ENCODE measurements at places on chromosomes 1 and 21. TPM values are rescaled to one million over a fixed set of nuclear protein-coding genes. Genes with fewer than 3 reads are reported as not detected.

- no peak for DNase-seq
Observed at GRCh38 chr1:41454406-41454805, 30.1 kb downstream of the EDN2 start.

GRCh38 chr1:111795401-111795800 lies 39.7 kb downstream of the DDX20 start:
- no peak for DNase-seq

GRCh38 chr1:165828669-165829329 lies 1.4 kb downstream of the UCK2 start:
- peak; percentile 80 for DNase-seq

DNA sequence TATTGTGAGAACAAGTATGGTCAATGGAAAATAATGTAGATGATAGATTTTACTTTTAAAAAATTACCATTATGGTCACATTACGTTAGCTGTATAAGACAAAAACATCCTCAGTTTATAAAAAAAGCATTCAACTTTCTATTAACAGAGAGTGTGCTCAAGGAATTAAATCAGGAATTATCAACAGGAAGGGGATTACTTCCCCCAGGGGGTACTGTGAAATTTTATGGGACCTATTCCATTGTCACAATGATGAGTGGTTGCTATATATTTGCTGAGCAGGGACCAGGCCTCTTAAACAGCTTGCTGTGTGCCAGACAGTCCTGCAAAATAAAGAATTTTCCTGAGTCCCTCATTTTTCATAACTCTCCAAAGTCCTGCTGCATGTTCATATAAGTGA lies 21.2 kb downstream of the JAM2 start:
- no peak for DNase-seq

DNA sequence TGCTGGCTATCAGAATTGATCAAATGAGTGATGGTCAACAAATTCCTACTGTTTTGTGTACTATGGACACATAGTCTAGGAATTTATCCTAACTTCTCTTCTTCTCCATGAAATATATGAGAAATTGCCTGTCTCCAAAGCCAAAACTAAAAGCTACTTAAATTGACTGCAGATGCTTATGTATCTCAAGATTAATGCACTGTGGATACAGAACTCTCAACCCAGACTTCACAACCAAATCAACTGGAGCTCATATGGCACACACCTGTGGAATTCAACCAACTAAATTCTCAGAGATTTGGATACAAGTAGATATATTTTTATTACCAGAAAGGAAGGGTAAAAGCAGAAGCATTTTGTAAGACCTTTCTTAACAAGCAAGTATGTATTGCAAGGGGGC lies 566.1 kb downstream of the LTN1 start:
- DNase-seq = no peak

- DNase-seq = no peak
Observed at GRCh38 chr21:44952116-44952928, 12.5 kb downstream of the SLX9 start.

DNA sequence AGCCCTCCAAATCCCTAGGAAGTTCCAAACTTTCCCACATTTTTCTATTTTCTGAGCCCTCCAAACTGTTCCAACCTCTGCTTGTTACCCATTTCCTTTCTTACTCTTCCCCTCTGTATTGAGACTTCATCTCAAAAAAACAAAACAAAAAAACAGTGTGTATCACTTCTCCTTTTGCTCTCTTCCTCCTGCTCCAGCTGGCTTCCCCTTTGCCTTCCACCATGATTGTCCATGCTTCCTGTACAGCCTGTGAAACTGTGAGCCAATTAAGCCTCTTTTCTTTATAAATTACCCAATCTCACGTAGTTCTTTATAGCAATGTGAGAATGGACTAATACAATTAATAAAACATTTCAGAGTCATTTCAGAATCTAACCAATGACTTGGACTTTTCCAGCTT lies 69.6 kb upstream of the KRTAP19-8 start:
- peak; percentile 56 for DNase-seq

DNA sequence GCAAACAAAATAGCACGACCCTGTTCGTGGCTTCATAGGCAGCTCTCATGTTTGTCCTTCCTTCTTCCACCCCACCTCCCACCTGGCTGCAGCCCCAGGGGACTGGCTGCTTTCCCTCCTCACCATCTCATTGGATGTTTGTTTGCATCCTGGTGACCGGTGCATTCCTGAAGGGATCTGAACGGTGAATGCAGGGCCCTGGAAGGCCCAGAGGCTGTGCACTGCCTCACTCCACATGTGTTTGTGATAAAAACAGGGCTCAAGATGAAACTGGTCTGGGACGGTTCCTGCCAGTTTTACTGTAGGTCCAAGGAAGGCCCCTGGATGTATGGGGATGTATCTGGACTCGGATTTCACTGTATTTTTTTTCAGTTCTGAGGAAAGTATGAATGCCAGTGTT lies 42.8 kb downstream of the CNN3 start:
- no peak for DNase-seq

GRCh38 chr1:234921266-234922062 lies 207.2 kb downstream of the TOMM20 start:
- peak; percentile 93 for DNase-seq

DNA sequence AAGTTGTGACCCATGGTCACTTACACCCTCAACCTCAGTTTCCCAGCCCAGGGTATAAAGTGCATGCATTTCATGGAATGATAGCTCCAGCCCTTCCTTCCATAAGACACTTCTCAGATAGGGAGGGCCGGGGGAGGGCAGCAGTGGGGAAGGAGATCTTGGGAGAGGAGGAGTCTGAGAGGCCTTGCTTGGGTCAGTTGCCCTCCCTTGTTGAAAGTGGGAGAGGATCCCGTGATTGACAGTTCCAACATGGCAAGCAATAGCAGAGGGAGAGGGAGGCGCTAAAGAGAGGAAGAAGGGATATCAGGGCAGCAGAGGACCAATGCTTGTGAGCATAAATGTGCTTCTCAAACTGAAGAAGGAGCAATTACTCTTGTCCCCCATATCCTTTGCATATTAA lies 244.4 kb downstream of the CHRM3 start:
- no peak for DNase-seq

DNA sequence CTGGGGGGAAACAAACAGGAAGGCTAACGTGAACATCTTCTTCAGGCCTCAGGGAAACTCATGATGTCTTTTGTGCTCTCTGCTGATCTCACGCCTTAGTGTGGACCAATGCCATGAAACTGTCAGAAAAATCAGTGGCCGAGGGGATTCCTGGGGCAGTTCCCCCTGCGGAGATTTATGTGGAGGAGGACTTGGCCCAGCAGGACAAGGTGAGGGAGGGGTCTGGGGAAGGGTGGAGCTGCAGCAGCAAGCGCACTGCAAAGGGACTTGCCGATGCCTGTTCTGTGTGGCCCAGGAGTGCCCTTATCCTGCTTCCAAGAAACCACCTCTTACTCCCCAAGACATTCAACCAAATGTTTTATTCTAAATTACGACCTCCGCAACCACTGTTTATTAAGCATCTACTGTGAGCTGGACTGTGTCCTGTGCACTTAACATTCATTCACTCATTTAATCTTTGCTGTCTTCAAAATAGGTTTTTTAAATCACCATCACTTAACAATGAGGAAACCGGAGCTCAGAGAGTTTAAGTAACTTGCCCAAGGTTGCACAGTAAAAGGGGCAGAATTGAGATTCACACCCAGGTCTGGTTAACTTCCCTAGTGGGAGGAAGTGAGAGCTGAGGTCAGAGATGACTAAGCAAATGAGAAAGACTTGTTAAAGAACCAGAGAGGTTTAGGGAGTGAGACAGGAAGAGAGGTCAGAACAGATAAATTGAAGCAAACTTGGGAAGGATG lies 49.7 kb downstream of the FHAD1 start:
- no peak for DNase-seq

DNA sequence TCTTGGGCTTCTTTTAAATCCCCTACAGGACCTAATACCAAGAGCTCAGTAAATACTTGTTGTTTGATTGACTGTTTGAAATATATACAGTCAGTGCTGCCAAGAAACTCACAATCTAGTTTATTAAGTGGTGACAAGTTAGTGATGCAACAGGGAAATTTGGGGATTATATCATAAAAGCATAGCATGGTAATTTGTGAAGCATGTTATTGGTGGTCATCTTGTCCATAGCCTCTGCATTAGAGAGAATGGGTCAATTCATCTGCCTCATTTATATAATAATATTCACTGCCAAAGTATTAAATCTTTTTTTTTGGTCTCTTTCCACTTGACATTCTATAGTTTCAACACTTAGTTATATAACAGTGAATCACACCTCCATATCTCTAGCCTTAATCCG lies 138.2 kb upstream of the SPAG17 start:
- no peak for DNase-seq

DNA sequence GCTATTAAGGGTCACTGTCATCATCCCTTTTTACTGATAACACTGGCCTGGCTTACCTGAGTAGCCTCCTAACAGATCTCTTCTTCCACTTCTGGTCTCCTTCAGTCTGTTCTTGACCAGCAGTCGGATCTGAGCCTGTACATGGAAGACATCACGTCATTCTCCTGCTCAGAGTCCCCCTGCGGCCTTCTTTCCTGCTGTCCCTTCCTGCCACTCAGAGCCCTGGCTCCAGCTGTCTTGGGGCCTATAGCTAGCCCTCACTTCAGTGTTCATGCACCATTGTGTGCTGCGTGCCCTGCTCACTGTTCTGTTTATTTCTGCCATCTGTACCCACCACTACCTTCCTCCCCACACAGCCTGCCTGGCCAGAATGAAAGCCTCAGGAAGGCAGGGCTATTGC lies 8.4 kb downstream of the ADARB1 start:
- no peak for DNase-seq

DNA sequence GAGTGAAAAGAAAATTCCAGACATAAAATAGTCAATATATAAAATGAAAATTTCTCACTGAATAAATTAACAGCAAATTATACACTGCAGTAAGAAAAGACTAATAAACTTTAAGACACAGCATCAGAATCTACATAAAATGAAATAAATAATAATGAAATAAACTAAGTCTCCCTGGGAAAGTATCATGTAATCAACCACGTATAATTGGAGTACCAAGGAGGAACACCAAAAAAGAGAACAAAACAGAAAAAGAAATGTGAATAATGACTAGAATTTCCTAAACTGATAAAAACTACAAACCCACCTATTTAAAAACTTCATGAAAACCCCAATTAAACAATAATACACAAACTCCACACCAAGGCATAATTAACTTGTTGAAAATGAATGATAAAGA lies 43.6 kb downstream of the SASS6 start:
- DNase-seq = no peak

DNA sequence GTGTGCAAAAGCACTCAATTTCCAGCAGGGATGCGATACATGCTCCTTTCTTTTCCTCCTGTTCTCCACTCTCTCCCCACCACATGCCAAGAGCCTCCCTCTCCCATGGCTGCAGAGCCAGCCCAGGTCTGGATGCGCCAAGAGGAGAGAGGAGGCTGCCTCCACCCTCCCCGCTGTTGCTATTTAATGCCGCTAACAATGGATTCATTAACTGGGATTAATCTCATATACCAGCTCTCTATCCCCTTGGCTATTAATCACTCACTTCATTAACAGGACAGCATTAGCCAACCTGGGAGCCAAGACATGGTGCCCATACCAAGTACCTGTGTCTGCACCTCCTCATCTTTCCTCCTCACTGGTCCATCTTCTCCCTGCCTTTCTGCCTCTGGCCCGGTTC lies 49.1 kb upstream of the SCMH1 start:
- no peak for DNase-seq

- DNase-seq = no peak
Observed at GRCh38 chr1:31521761-31522555, 54.4 kb upstream of the TINAGL1 start.

DNA sequence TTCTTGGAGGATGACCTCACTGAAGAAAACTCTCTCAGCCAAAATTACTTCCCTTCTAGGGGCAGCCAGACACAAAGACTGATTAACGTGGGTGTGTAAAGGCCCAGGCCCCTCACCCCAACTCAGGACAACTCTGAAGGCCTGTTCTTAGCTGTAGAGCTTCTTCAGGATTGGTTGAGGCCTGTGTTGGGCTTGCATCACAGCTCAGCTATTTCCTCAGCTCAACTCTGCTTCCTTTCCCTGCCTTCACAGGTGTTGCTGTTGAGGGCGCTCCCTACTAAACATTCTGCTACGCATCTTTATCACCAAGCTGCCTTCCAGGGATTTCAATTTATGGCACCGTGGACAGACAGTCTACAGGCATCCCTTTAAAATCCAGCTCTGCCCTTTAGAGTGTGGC lies 36.8 kb downstream of the MAB21L3 start:
- no peak for DNase-seq

GRCh38 chr1:213984387-213985208 lies 3.2 kb upstream of the PROX1 start:
- DNase-seq = peak; percentile 79

- DNase-seq = no peak
Observed at GRCh38 chr21:40678681-40679284, 168.2 kb downstream of the DSCAM start.

- no peak for DNase-seq
Observed at GRCh38 chr1:51689075-51689440, 72.2 kb downstream of the OSBPL9 start.

- DNase-seq = no peak
Observed at GRCh38 chr1:245609354-245610150, 454.8 kb downstream of the KIF26B start.

DNA sequence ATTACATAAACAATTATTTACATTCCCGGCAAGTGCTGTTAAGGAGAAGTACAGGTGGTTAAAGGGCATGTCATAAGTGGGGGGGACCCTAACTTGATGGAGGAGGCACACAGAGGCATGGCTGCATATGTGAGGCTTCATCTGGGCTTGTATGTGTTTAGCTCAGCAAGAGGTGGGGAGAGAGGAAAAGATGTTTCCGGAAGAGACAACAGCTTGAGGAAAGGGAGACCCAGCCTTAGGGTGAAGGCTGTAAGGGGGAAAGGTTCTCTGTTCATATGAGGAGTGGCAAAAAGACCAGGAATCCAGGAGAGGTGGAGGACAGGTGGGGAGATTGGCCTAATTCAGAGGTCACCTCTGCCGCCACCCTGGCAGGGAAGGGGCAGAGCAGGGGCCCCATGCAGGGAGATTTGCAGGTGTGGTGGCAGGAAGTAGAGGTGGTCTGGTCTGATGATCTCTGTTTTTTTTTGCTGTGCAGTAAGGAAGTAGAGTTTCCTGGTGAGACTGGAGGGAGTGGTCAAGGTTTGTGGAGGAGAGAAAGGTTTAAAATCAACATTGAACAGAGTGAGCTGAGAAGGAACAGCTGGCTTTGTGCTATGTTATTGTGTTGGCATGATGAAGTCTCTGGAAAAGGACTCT lies 9.0 kb downstream of the TRAF5 start:
- no peak for DNase-seq

The BRDT gene
- not detected for total RNA-seq

The ZNF593OS gene
- not detected for total RNA-seq

The CFHR5 gene
- total RNA-seq = not detected

The KCNA2 gene
- not detected for total RNA-seq

The LPAR3 gene
- not detected for total RNA-seq

The CDK18 gene
- 0.44 TPM for total RNA-seq

The NAXE gene
- total RNA-seq = 56.2 TPM

The BTBD8 gene
- total RNA-seq = 1.3 TPM

The RHBG gene
- total RNA-seq = not detected

The ATAD3A gene
- total RNA-seq = 22.2 TPM

The TRAF3IP3 gene
- total RNA-seq = not detected

The LYPLAL1 gene
- 16.3 TPM for total RNA-seq

Data from lung microvascular endothelial cell (primary cell).